Ureter (tissue), 1 donor: ENCODE measurements at places on chromosomes 1 and 21. TPM values are rescaled to one million over a fixed set of nuclear protein-coding genes. Genes with fewer than 3 reads are reported as not detected.

- DNase-seq, result no peak
These were observed 19.9 kb downstream of the WNT4 start for GRCh38 chr1:22123071-22123390.

- DNase-seq, result no peak
These were observed 22.1 kb downstream of the RRP1 start for GRCh38 chr21:43811262-43812105.

CD34 gene
- total RNA-seq, result 40.9 TPM

MAN1C1 gene
- total RNA-seq, result 8.7 TPM

DNA sequence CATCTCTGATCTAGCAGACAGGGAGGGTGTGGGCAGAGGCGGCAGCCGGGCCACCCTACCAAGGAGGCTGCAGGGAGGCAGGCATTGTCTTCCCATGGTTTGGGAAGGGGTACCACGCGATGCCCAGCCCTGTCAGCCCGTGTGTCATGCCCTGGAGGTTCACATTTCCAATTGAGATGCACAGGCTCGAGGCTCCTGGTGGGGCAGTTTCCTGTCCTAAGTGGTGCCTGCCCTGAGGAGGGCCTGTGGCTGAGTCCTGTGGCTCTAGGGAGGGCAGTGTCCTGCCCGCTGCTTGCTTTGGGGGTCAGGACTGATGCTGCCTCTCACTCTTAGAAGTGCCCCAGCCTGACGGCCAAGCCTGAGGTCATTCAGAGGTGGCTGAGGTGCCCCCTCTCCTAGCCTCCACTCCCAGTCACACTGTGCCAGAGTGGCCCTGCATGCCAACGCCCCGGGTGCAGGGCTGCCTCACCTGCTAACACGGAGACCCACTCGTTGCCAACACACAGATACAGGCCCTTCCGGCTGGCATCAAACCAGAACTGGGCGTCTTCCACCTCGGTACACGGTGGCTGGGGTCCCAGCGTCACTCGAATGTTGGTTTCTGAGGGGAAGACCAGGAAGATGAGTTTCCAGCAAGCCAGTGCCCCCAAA is 11.9 kb downstream of the KRTAP10-1 start:
- no peak for DNase-seq

GRCh38 chr1:202959276-202959620 is 1.1 kb upstream of the ADIPOR1 start:
- DNase-seq, result no peak

DNA sequence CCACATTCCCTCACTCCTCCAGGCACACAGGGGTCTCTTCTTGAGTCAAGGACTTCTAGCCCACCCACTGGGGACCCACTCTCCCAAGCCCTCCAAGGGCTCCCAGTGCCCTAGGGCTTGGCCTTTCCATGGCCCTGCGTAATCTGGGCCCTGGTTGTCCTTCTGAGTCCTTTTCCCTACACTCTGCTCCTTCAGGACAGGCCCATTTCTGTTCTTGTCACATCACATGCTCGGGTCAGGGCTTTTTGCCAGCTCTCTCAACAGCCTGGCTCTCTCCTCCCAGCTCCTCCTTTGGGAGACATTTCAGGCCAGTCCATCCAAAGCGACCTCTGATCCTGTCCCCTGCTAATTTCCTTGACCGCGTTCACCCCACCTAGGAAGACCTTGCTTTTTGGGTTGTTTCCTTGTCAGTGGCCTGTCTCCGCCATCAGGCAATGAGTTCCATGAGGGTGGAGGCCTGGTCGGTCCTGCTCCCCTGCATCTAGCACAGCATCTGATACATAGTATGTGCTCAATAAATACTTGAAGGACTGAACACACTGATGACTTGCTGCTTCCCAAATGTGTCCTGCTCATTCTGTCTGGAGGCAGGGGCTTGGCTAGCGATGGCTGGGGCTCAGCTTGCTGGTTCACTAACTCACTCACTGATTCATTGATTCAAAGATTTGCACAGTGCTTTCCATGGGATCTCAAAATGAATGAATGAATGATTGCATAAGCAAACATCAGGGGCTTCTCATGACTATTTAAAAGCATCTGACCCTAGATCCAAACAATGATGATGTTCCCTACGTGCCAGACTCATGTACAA is 44.8 kb downstream of the DHRS3 start:
- DNase-seq, result no peak

DNA sequence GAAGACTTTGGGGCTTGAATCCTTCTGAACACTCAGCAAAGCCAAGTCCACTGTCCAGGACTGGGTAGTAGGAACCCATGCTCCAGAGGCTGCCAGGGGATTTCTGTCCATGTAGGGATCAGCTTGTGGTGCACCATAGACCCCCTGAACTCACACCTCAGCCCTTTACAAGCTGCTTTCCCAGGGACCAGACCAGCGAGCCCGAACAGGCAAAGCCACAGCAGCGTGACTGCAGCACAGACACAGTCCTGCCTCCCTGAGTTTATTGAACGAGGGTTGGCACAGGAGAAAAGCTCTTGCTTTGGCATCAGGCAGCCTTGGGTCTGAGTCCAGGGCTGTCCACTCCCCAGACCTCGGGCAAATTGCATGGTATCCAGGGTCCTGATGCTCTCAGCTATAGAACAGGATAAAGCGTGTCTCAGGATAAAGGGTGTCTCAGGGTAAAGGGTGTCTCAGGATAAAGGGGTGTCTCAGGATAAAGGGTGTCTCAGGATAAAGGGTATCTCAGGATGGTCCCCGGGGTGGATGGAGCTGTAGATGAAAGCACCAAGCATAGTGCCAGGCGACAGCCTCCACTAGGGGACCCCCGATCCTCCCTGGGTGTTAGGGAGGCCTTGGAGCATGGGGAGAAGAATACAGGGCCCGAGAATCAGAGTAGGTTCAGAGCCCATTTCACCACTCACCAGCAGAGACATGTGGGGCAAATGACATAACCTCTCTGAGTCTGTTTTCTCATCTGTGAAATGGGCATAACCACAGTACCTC is 648.8 kb downstream of the NPHP4 start:
- no peak for DNase-seq

DNA sequence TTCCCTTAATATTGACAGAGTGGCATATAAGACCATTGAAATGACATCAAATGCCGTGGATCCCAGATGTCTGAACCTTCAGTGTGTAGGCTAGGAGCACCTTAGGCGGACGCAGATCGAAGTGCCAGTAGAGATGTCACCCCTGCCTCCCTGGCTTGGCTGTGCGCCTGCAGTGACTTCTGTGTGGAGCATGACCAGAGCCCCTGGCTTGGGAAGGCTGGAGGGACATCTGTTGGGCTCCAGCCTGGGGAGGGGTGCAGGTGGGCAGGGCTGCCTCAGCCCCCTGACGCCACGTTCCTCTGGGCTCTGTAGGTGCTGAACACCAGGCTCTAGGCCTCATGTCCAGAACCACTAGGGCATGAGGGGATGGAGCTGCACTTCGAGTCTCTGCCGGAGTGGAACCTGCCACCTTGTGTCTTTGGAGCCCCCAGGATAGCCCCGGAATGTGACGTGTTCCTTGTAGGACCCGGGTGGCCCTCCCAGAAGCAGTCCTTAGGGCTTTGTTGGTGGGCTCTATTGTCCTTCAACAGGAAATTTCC is 103.8 kb downstream of the ADARB1 start:
- no peak for DNase-seq

SDE2 gene
- total RNA-seq, result 17.8 TPM

DNA sequence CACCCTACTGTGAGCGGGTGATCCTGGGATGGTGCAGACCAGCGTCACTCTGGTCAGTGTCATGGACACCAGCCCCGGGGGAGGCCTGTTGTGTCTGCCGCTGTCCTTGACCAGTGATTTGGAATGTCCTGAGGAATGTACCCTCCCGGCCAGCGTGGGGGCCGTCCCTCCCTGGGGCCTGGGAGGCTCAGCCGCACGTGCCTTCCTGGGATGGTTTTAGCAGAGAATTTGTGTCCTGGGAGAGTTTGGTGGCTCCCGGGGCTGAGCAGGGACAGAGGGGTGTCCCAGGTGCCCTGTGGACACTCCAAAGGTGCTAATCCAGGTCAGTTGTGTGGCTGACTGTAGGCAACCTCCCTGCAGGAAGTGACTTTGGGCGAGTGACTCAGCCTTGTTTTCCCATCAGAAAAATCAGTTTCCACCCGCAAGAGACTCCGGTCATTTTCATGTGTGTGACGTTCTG is 6.2 kb downstream of the ARHGEF16 start:
- DNase-seq, result no peak

DNA sequence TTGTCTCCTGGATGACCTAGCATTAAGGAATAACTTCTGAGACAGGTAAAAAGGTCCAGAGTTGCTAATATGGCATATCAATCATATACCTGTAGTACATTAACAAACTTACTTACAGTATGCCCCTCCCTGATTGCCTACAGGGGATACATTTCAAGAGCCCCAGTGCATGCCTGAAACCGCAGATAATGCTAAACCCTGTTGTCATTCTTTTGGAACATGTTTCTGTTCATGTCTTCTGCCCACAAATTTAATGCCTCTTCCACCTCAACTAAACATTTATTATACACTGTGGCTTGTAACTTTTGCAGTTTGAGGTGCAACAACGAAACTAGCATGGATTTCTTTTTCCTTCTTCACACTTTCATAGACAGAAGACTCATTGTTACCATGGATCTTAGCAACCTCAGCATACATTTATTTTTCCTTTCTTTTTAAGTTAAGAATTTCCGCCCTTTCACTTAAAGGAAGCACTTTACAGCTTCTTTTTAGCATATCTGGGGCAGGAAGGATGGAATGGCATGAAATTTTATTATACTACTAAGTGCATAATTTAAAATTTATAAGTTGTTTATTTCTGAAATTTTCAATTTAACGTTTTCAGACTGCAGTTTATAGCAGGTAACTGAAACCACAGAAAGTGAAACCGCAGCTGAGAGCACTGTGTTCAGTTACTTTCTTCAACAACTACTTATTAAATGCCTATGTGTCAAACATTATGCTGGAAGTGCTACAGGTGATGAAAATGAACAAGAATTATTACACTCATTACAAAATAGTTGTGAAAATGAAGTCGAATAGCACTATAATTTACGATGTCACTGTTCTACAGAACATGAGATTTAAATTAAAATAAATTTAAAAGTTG is 25.3 kb downstream of the F13B start:
- DNase-seq, result no peak

DNA sequence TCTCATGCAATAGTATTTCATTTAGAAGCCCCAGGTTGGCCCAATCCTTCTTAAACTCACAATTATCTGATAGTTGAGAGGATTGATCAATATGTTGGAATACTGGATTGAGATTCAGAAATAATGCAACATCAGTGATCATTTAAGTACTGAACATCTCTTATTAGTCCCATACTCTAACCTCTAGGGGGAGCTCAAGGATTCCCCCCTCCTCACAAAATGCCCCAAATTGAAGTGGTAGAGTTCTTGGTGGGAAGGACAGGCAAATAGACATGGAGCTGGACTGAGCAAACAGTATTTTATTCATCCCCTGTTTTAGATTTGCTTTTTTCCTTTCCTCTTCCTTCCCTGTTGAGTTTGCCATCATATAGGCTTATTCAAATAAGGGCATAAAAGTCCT is 62.8 kb downstream of the NGF start:
- no peak for DNase-seq

- DNase-seq, result no peak
These were observed 361.0 kb downstream of the SETD4 start for GRCh38 chr21:35699361-35699760.

LYPD8 gene
- total RNA-seq, result not detected

DNA sequence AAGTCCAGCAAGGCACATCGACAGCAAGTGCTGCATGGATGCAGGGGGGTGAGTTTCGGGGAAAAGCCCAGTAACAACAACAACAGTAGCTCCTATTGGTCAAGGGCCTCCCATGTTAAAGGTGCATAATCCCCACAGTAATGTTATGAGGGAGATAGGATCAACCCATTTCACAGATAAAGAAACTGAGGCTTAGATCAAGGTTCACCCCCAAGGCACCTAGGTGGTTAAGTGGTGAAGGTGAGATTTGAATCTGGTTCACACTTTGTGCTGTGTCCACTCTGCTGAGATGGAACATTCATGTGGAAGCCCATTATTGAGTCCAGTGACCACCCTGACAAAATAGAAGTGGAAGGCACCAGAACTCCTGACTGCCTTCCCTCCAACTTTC is 24.9 kb downstream of the PHGDH start:
- no peak for DNase-seq

DNA sequence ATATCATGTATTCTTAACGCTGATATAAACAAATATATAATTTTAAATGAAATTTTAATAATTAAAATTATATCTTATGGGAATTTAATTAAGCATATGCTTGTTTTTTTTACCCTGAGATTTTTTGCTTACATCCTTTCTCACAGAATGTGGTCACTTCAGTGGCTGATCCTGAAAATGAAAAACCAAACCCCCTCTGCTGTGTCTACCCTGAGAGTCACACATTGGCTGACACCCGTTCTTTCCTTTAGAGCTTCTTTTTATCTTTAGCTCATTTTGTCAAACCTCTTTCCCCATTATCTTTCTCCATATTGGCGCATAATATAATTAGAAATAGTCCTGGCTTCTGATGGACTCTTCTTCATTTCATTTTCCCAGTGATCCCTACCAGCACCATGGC is 10.8 kb upstream of the CACYBP start:
- no peak for DNase-seq

RSPO1 gene
- total RNA-seq, result 1.3 TPM

- no peak for DNase-seq
These were observed 14.0 kb downstream of the GTF2B start for GRCh38 chr1:88877382-88877825.

DNA sequence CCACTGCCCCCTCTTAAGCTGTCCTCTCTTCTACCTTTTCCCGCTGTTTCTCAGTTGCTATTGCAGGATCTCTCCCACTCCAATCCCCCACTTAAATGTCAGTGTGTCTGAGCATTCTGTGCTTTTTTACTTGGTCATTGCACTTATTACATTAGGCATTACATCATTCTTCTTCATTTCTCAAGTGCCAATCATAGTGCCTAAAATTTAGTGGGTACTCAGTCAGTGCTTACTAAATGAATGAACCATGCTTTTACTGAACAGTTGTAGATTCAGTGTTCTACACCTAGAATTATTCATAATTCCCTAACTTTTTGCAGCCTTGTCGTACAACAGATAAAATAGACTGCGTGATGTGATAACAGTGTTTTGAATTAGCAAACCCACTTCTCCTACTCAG is 19.4 kb downstream of the ARMH1 start:
- no peak for DNase-seq

AMY1C gene
- not detected for total RNA-seq

GRCh38 chr1:238811211-238811879 is 575.0 kb upstream of the CHRM3 start:
- no peak for DNase-seq

- DNase-seq, result no peak
These were observed at the start of gene CTSK for GRCh38 chr1:150808121-150808520. CTSK (minus strand) TSS chr1:150808260; CDS start chr1:150806805, 1,455 bp downstream.

- DNase-seq, result no peak
These were observed 80.3 kb downstream of the RUNX3 start for GRCh38 chr1:24849672-24850295.
